ENCODE measurements at places on chromosomes 1 and 21. TPM values are rescaled to one million over a fixed set of nuclear protein-coding genes. Genes with fewer than 3 reads are reported as not detected.

GRCh38 chr1:206100226-206100815 is 16.9 kb downstream of the AVPR1B start:
- no peak for DNase-seq

Gene TTC24
- total RNA-seq = not detected

- DNase-seq = no peak
Measured at GRCh38 chr1:203813581-203814341, 18.3 kb downstream of the ZBED6 start.

DNA sequence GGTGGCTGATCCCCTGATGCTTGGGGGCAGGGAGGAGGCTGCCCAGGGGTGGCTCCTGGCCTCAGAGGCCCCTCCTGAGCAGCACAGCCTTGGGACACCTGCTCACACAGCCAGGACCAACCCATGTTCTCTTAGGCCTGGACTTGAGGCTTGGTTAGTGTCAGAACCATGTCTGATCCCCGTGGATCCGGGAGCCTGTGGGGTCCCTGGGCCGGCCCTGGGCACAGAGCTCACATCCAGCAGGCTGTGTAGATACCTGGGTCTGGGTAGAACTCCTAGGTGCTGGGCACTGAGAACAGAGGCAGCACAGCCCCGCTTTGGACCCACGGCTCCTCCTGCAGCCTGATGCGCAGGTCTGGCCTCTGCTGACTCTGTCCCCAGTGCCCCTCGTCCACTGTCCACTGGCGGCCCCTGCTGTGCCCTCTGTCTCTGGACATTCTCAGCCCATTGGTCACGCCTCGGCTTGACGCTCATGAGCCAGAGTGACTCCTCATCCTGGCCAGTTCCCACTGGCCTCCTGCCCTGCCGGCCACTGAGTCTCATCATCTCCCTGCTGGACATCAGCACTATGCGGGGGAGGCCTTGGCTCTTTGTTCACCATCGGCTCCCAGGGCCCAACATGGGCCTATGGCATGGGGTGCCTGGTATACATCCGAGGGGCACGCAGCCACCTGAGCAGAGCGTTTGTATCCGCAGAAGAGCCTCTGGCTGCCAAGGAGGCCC is 70.2 kb downstream of the TRIM11 start:
- DNase-seq = no peak

DNA sequence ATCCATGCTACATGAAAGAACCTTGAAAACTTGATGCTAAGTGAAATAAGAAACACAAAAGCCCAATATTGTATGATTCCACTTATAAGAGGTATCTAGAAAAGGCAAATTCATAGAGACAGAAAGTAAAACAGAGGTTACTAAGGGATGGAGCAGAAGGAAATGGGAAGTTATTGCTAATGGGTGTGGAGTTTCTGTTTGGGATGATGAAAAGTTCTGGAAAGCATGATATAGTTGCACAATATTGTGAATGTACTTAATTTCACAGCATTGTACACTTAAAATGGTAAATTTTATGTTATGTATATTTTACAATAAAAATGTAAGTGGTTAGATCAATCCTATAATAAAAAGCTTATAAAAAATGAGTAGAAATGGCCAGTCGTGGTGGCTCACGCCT is 1.6 kb upstream of the NECAP2 start:
- peak; percentile 18 for DNase-seq

- DNase-seq = no peak
Measured at GRCh38 chr1:2318314-2319278, 72.8 kb downstream of the MORN1 start.

DNA sequence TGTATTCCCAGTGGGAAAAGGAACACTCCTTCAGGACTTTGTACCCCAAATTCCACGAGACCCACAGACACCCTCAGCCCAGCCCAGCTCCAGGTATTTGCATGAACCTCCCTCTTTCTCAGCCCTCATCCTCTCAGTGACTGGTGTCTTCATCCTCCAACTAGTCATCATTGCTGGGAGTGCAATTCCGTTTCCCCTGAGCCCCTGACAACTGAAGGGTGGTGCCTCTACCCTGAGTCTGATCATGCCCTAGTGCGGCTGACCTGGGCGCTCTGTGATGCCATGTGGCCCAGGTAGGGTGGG is 3.8 kb upstream of the ZNF692 start:
- no peak for DNase-seq

- no peak for DNase-seq
Measured at GRCh38 chr1:197481101-197481500, 213.0 kb downstream of the CRB1 start.

Gene OLIG2
- not detected for total RNA-seq

- peak; percentile 11 for DNase-seq
Measured at GRCh38 chr1:235675152-235675890, 25.7 kb upstream of the GNG4 start.

Gene NCF2
- total RNA-seq = 0.74 TPM

Gene LCE1C
- total RNA-seq = not detected

- no peak for DNase-seq
Measured at GRCh38 chr1:156497078-156497742, 3.4 kb downstream of the MEF2D start.

Gene ZNF593OS
- not detected for total RNA-seq

Gene ZP4
- total RNA-seq = not detected

- DNase-seq = no peak
Measured at GRCh38 chr1:154877370-154877974, 7.4 kb upstream of the KCNN3 start.

DNA sequence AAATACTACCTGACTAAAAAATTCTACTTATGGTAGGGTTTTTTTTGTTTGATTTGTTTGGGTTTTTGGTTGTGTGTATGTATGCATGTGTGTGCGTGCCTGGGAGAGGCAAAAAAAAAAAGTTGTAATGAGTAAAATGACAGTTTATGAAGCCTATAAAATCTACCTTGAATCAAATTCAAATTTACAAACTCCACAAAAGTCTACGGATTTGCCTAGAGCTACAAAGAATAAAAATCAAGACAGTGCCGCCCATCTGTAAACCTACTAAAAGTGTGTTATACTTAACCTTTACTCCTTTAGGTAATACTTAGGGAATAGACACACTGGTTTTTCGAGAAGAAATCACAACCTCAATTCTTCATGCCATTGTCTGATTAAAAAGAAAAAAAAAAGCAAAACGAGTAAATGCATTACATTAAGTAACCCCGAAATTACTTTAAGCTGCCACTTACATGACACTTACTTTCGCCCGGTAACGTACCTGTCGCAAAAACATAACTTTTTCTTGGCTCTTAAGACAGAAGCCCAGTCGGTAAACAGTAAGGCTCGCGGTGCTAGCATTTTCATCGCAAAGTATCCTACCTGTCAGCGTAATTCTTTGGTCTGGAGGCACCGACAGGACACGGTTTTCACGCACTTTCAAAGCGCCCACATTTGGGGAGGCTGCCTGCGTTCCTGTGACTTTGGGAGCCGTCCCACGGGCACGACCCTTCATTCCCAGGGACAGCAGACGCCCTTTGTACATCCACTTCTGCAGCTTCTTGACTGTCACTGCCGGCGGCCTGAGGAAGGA is 951 bp downstream of the SYDE2 start:
- no peak for DNase-seq

DNA sequence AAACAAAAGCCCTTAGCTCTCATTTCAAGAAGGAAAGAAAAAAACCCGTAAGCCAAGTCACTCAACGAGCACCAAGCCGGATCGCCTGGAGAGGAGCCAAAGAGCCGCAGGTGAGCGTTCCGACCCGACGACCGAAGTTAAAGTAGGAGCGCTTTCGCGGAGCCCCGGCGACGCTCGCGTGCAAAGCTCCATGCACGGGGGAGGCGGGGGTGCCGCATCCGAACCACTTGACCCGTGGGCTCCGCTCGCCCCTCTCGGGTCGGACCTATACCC is 382 bp downstream of the GPBP1L1 start:
- DNase-seq = no peak

DNA sequence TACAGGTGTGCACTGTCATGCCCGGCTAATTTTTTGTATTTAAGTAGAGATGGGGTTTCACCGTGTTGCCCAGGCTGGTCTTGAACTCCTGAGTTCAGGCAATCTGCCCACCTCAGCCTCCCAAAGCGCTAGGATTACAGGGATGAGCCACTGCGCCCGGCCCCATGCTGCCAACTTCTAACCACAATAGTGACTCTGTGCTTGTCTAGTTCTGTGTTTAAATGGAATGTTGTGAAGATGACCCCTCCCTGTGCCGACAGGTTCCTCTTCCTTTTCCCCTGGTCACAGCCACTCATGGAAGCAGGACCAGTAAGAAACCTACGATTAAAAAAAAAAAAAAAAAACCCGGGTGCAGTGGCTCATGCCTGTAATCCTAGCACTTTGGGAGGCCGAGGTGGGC is 4.7 kb downstream of the MAP1LC3C start:
- DNase-seq = no peak

- peak; percentile 78 for DNase-seq
Measured at GRCh38 chr1:147640553-147641165, 29.7 kb downstream of the ACP6 start.

GRCh38 chr1:202155478-202156021 is 4.9 kb downstream of the PTPN7 start:
- DNase-seq = no peak

- DNase-seq = no peak
Measured at GRCh38 chr1:11919621-11920020, 6.6 kb downstream of the KIAA2013 start.

Gene SPRR2A
- not detected for total RNA-seq

DNA sequence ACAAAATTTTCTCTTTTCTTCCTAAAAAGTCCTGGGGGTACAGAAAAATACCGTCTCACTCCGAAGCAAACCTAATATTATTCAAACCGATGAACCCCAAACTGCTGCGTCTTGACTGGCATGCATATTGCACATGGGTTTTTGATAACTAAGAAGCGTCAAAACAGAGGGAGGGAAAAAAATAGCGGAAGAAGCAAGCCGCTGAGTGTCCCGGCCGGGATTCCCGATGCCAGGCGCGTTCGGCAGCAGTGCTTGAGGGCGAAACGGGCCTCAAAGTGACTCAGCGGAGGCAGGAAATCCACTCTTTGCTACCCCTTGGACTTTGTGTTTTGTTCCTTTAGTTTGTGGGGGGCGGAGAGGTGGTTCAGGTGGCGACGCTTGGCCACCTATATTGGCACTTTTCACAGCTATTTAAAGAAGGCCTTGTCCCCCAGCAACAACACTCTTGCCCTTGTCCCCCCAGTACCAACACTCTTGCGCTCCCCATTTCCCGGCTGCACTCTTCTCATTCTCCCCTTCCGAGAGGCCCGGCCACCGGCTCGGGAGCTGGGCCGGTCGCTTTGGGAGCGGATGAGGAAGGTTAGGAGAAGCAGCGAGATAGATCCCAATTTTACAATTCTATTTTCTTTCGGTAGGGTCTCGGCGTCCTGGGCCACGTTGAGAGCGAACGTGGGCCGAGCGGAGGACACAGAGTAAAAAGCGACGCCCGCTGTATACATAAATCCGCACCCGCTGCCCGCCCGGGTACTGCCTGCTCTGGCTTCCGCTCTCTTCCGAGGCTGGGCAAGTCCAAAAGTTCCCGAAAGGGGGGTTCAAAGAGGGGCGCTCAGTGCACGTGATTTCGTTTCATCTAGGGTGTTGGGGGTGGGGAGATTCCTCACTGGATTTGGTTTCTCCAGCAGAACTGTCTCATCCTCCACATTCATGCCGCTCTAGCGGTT is 2.5 kb downstream of the LMX1A start:
- DNase-seq = no peak

DNA sequence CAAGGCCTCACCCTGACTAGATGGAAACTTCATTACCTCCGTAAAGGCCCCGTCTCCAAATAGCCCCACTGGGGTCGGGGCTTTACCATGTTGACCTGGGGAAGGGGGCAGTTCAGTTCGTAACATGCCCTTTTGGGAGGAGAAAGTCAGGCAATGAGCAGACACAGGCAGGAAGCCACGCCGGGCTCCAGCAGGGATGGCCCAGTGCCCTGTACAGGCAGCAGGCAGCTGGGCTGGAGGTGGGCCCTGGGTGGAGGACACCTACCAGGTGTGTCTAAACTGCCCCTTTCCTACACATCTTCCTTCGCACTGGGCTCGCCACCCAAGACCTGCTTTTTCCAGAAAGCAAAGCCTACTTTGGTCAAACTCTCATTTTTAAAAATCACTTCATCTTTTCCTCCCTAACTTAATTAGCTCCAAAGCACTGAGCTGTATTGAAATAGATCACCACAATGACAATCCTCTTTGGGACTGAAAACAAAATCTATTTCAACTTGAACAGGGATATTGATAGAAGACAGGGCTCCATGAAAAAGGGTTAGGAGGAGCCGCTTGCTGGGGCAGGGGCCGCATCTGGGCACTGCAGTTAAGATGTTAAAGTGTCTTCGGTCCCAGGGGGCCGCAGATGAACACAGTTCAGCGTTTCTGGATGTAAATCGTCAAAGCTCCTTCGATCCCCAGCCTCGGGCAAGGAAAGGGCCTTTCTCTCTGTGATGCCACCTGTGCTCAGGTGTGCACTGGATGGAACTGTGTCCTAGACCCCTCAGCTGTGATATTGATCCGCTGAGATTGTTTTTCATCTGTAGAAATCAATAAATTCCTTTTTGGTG is 104.6 kb downstream of the PDE9A start:
- no peak for DNase-seq

Gene FOXD3
- total RNA-seq = not detected

Gene PTAFR
- total RNA-seq = 0.65 TPM

GRCh38 chr1:85374160-85374559 is 90.8 kb downstream of the DDAH1 start:
- peak; percentile 62 for DNase-seq

- no peak for DNase-seq
Measured at GRCh38 chr1:68136187-68136586, 85.8 kb upstream of the DIRAS3 start.

DNA sequence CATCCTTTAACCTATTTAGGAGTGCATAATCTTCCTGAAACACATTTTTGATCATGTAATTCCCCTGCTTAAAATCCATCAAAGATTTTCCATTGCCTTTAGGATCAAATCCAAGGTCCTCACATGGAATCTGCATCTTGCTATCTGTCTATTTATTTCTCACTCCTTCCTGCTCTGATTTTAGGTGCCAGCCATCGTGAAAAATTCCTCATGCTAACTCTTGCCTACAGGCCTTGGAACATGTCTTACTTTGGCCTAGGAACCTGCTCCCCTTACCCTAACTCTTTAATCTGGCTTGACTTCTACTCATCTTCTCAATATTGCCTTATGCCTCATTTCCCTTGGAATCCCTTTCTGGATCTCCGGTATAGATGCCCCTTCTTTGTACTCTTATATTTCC is 1074.3 kb downstream of the TTLL7 start:
- no peak for DNase-seq

DNA sequence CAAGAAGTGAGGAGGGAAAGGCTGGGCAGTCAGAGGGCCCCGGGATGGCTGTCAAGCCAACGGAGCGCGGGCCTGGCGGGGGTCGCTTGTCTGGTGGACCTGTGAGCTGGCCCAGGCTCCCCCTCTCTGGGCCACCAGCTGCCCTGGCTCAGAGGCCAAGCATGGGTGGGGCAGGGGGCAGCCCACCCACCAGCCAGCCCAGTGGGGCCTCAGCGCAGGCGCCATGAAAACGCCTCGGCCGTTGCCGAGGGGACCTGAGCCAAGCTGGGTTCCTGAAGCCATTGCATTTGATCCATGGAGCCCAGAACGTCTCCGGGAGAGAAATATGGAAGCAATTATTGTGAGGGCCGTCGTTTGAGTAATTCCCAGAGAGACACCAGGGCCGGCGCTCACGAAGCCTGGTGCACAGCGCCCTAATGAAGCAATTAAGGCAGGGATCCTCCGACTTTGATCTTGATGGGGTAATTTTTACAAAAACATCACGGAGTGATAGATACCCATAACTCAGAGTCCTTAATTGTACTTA is 90.5 kb upstream of the TTC34 start:
- DNase-seq = no peak
